ENCODE measurements at places on chromosomes 7 and 10.

DNA sequence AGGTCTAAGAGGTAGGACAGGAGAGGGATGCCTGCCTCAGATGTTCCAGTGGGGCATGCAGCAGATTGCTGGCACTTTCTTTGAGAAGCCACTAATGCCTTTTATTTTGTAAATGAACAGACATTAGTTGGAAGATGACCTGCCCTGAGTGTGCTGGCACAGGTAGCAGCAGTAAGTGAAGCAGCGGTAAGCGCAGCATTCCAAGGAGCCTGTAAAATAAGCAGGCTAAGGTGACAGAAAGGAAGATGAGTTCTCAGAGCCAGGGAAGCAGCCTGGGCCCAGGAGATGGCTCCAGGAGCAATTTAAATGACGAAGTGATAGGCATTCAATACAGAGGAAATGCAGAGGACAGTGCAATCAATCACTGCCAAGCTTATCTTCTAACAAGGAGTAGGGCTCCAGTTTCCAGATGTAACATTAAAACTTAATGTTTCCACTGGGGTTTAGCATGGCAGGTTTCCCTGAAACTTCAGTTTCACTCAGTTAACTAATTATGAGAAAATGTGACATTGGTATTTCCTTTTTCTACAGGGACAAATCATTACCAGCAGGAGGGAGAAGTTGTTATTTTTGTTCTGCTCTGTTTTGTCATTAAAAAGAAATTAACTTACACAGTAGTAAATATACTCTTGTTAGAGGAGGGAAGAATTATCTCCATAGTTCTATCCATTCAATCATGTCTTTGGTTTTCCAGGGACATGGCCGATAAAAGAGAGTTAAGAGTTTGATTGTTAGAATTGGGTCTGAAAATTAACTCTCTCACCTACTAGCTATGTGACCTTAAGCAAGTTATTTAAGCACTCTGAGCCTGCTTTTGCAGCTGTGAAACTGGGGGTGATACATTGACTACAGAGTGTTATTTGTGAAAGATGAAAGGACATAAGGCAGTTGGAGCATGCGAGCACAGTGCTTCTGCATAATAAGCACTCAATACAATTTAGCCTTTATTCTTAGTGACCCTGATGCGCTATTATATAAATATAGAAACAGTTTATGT, 96.6 kb upstream of the PTN start:
- no peak for DNase-seq

DNA sequence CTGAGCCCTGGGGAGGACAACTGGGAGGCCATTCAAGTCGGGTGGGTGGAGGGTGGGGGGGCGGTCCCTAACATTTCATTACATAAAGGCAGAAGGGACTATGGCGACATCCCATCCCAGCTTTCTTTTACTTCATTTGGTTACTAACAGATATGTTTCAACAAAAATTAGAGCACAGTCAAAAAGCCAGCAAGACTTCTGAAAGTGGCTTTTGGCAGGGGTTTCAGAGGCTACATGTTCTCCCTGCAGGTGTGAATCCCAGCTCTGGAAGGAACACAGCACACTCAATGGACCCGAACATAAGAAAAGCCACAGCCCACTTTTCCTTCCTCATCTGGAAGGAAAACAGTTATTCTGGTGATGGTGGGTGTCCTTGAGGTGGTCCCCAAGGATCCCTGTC, 7.1 kb downstream of the FAM171A1 start:
- no peak for DNase-seq

DNA sequence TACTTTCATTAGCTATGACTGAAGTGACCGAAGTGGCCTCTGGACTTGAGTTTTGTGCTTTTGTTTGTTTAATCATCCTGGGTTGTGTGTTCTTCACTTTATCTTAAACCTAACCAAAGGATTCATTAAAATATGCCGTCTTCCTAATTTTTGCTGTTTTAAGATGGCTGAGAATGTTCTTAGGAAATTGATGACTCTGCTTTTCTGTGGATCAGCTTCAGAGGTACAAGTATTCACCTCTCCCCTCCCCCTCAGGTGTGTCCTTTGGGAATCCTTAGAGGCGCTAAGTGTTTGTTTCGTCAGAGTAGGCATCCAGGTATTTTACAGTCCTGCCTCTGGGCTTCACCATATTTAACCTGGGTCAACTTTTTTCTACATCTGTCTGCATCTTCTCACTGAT, 1.1 kb downstream of the CCDC126 start:
- DNase-seq = no peak

DNA sequence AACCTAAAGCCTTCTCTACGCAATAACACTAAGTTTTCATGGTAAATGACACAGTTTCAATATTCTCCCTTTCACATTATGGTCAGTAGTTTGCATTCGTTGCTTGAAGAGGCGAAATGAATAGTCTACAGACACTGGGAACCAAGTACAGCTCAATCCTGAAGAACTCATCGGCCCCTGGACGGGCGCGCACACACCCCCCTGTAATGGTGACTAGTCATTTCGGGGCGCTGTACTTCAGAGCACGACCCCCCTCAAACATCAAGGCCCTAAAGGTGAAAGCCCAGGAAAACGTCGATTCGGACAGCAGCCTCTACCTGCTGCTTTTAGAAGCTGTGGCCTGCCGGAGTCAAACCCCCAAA, 1.0 kb downstream of the NT5C2 start:
- peak; percentile 29 for DNase-seq

- no peak for DNase-seq
Observed at GRCh38 chr7:153370092-153370491, 610.5 kb downstream of the ACTR3B start.

DNA sequence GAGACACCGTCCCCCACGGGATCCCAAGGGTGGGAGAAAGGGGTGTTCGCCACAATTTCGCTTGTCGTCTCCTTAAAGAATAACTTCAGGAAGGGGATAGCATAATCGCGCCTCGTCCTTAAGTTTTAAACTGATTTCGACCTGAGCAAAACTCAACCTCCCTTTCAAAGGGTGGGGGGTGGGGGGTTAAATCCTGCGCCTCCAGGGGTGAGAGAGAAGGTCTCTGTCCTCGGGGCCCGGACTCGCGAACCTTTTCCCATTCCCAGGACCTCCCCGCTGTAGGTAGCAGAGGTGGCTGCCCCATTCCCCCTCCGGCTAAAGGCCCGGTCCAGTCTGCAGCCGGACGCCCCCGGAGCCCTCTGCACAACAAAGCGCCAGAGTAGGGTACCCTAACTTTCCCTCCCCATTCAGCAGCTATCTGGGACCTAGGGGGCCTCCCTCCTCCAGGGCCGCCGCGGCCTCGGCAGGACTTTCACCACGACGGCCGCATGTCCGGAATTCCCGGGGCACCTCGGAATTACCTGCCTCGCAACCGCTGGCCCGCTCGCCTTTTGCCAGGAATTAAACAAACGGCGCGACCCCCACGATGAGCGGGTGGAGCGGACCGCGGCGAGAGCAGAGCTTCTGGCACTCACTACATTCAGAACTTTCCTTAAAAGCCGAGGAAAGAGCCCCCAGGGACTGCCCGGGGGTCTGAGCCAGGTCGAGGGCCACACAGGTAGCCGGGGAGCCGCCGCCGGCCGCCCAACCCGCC, 1.7 kb downstream of the CDK6 start:
- DNase-seq = no peak

DNA sequence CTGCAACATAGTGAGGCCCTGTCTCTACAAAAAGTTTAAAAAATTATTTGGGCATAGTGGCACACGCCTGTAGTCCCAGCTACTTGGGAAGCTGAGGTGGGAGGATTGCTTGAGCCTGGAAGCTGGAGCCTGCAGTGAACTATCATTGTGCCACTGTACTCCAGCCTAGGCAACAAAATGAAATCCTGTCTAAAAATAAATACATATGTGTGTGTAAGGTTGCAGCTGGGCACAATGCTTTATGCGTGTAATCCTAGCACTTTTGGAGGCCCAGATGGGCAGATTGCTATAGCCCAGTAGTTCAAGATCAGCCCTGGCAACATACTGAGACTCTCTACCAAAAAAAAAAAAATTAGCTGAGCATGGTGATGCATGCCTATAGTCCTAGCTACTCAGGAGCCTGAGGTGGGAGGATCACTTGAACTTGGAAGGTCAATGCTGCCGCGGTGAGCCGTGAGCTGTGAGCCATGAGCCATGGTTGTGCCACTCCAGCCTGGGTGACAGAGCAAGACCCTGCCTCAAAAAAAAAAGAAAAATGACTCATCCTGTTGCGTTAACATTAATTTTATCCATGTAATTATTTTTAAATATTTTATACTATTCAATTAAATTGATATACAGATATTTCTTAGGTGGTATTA, 38.3 kb downstream of the CCAR1 start:
- no peak for DNase-seq

All from suppressor macrophage treated with lipopolysaccharide for 4 hours (primary cell).